GM04503 (cell line): ENCODE measurements at places on chromosomes 16 and 17.

- no peak for DNase-seq
Observed at GRCh38 chr17:383771-384621, 31.4 kb upstream of the RPH3AL start.

DNA sequence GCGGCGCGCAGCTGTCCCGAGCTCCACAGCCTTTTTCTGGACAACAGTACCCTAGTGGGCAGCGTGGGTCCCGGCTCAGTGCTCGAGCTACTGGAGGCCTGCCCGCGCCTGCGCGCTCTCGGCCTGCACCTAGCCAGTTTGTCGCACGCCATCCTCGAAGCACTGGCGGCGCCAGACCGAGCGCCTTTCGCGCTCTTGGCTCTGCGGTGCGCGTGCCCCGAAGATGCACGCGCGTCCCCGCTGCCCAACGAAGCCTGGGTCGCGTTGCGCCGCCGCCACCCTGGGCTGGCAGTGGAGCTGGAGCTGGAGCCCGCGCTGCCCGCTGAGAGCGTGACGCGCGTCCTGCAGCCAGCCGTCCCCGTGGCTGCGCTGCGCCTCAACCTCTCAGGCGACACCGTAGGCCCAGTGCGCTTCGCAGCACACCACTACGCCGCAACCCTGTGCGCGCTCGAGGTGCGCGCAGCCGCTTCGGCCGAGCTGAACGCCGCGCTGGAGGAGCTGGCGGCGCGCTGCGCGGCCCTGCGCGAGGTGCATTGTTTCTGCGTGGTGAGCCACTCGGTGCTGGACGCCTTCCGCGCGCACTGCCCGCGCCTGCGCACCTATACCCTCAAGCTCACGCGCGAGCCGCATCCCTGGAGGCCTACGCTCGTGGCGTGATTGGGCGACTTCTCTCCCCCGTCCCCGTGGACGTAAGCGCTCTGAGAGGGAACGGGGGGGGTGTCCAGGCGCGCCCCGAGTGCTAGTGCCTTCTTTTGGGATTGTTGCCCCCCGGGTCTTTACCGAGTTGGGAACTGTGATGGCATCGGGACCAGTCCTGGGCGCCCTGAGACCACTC lies 1.2 kb upstream of the HSF4 start:
- DNase-seq: no peak

- DNase-seq: no peak
Observed at GRCh38 chr17:74728702-74729075, 8.4 kb upstream of the RAB37 start.

GRCh38 chr17:8916466-8916865 lies 49.0 kb upstream of the PIK3R6 start:
- DNase-seq: no peak

- DNase-seq: no peak
Observed at GRCh38 chr16:12152740-12153139, 176.2 kb downstream of the SNX29 start.

DNA sequence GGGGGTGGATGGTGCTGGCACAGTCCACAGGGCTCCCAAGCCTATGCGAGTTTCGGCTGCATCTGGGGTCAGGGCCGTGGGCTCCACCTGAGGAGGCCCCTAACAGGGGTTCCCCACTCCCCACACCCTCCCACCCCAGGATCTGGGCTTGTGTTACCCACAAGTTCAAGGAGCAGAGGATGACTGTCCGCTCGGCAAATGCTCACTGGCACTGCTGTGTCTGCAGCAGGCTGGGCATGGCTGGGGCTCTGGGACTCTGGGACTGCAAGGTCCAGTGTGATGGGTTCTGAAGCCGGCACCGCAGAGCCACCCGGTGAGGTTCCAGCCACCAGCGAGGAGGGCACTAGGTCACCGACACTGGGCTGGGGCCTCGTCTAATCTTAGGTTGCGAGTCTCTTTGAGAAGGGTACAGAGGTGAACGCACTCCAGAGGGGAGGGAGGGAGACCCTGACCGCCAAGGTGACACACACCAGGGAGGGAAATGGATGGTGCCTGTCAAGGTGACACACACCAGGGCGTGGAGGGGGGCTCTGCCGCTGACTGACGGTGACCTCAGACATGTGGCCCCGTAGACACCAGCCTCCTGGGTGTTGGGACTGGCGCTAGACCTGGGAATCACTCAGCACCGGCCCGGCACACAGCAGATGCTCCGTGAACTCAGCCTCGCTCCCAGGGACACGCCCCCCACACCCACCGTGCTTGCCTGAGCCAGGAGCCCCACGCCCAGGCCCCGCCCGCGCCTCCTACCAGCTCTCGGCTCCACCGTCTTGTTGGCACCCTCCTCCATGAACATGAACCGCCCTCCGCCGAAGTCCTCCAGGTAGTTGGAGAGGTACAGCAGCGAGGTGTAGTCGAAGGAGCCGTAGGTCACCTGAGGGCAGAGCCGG lies 20.5 kb upstream of the HEXD start:
- DNase-seq: no peak

DNA sequence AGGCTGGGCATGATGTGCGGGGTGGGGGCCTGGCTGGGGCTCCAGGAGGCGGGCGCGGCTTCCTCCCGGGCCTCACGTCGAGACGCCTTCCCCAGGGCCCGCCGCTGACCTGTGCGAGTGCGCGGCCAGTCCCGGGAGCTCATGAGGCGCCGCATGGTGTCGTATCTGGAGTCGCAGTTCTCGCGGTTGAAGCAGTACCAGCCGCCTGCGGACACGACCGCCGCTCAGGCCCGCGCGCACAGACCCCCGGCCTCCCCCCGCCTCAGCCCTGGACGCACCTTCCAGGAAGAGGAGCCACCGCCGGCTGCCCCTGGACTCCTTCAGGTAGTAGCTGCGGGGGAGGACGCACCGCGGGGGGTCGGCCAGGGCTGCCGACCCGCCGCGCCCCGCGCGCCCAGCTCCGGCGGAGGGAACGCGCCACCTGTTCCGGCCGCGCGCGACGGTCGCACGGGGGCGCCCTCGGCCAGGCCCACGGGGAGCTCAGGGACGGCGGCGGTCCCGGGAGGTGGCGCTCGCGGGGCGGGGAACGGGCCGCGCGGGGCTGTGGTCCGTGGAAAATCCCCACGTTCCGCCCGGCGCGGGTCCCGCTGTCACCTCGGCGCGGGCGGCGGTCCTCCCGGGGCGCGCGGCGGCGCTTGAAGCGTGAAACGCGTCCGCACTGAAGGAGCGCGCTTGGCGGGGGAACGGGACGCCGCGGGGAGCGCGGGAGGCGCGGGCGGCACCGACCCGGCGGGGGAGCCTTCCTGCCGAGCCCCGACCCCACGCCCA lies 1.4 kb downstream of the NOTUM start:
- DNase-seq: no peak

GRCh38 chr16:629833-630248 lies 944 bp upstream of the WFIKKN1 start:
- no peak for DNase-seq

DNA sequence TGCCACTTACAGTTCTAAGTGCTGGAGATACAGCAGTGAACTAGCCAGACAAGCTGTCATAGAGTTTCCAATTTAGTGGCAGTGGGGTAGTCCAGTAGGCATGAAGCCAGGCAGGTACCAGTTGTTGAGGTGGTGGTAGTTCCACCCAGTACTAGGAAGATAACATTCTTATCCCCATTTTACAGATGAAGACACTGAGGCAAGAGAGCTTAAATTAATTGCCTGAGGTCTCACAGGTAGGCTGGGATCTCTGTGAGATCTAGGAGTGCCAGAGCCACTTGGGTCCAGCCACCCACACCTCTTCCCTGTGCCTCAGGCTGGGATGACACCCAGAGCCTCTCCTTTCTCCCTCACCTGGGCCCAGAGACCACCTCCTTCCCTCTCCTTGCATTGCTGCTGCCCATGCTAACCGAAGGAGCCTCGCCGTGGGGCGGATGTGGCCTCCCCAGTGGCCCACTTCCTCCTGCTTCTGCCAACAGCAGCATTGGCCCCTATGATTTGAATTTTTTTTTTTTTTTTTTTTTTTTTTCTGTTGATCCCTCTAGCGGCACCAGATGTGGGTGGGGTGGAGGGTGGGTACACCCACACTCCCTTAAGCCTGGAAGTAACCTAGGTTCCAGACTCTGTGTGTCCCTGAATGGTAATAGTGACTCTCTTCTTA lies 114.0 kb downstream of the PRKCB start:
- no peak for DNase-seq

DNA sequence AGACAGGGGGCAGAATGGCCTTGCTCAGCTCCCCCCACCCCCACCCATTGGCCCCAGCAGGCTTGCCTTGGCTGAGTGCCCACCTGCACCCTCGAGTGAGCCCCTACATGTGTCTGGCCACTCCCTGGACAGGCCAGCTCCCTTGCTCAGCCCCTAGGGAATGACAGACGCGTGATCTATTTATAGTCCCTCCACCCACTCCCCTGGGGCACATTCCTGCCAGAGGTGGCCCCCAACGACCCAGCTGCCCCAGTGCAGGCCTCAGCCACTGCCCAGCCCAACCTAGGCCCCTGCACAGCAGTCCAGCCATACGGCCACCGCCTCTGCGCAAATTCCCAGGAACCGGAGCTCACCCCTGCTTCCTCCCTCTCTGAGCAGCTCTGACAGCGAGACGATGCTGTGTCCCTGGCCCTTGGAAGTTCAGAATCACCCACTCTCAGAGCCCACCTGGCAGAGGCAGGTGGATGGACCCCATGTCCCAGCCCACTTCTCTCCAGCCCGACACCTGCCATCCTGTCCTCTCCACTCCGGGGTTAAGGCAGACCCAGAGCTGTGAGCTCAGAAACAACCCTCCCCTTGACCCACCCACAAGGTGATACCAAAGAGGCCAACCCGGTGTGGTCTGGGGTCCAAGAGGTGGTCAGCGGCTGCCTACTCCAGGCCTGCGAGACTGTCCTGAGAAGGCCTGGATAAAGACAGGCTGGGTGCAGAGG lies 11.5 kb upstream of the P2RX1 start:
- DNase-seq: no peak

- DNase-seq: no peak
Observed at GRCh38 chr17:2191227-2191626, 112.4 kb downstream of the SMG6 start.

GRCh38 chr17:27380551-27380950 lies 75.7 kb upstream of the KSR1 start:
- DNase-seq: no peak

DNA sequence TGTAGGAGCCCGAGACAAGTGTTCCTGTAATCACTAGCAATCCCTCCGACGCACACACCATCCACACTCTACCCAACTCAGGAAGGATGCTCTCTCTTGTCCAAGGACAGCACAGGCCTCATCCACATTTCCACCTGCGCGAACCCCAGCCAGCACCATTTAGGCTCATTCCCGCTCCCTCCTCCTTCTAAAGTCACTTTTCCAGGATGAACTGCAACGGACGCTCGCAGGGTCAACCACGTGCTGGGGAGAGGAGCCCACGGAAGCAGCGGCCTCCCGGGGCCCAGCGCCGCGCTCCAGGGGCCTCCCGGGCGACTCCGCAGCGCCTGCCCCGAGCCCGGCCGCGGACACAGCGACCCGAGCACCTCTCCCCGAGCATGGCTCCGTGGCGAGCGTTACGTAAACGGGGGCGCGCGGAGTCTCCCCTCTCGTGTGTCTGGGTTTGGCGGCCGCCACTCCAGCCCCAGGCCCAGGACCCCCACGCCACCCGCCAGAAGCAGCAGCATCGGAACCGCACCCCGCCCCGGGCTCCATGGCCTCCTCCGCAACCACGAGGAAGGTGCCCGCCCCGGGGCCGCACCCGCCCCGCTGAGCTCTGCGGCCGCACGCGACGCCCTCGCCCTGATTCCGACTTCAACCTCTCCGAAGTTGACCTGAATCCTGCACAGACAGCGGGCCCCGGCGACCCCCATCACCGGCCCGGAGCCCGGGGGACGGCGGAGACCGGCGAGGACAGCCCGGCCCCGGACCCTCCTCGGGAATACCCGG lies 668 bp downstream of the USP36 start:
- DNase-seq: no peak

- DNase-seq: no peak
Observed at GRCh38 chr16:51408357-51408756, 257.3 kb upstream of the SALL1 start.

- no peak for DNase-seq
Observed at GRCh38 chr16:17766012-17766411, 295.3 kb upstream of the XYLT1 start.
